Activated CD4-positive, alpha-beta T cell treated with anti-CD3 and anti-CD28 coated beads, Interleukin-2, amount 50 U/mL, for 4 hours (primary cell): ENCODE measurements at places on chromosomes 7 and 10.

- no peak for DNase-seq
Observed at GRCh38 chr10:89114846-89115625, 92.1 kb downstream of the CH25H start.

DNA sequence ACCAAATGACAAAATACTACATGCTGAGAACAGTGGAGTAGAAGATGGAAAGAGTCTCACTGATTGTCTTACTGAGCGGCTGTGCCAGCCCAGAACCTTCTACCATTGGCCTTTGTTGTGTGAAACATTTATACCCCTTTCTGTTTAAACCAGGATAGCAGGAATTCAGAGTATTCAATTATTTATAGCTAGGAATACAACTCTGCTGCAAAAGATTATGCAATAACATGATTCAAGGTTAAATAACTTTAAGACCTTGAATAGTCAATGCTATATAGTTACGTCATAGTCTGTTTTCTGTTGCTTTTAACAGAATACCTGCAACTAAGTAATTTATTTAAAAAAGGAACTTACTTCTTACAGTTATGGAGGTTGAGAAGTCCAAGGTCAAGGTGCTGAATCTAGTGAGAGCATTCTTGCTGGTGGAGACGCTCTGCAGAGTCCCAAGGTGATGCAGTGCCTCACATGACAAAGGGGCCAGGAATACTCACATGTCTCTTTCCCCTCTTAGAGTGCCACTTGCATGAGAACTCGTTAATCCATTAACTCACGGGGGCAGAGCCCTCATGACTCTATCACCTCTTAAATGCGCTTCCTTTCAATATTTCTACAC is 371.8 kb downstream of the MDFIC start:
- no peak for DNase-seq

- DNase-seq: no peak
Observed at GRCh38 chr10:15763006-15763405, 43.3 kb upstream of the ITGA8 start.

- no peak for DNase-seq
Observed at GRCh38 chr7:117047496-117047895, 94.2 kb downstream of the ST7 start.

- DNase-seq: no peak
Observed at GRCh38 chr10:77428691-77429395, 208.8 kb downstream of the KCNMA1 start.

DNA sequence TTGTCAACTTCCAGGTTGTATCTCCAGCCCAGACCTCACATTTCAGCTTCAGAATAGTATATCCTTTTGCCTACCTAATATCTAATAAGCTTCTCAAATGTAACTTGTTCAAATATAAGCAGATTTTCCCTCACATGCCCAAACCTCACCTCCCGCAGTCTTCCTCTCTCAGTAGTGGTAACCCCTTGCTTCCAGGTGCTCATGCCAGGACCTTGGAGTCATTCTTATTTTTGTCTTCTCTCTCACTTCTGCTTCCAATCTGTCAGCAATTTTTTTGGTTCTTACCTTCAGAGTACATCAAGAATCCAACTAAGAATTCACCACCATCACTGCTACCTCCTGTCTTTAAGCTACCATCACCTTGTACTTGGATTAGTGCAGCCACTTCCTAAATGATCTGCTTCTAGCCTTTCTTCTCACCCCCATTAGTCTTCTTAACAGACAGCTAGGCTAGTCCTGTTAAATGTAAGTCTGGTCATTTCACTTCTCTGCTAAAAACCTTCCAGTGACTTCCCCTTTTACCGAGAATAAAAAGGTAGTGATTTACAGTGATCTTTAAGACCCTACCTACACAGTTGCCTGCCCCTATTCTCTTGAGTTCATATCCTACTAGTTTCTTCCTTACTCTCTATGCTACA is 14.0 kb downstream of the ANKIB1 start:
- no peak for DNase-seq

DNA sequence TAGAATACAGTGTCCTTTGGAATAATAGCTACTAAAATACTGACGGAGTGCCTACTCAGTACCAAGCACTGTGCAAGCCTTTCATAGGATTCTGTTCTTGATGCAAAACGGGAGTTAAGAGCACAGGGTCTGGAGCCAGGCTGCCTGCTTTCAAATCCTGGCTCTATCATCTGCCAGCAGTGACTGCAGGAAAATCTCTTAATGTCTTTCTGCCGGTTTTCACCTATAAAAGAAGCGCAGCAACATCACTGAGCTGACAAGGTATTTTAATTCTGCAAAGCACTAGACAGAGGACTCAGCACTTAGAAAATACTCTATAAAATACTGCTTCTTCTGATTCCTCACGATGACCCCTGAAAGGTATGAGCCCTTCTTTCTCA is 659 bp downstream of the FIGNL1 start:
- no peak for DNase-seq

GRCh38 chr10:122495406-122496340 is 34.3 kb downstream of the HTRA1 start:
- DNase-seq: no peak

- DNase-seq: no peak
Observed at GRCh38 chr7:134820295-134820694, 40.9 kb downstream of the CALD1 start.

- no peak for DNase-seq
Observed at GRCh38 chr7:7190142-7190541, 7.8 kb downstream of the C1GALT1 start.

DNA sequence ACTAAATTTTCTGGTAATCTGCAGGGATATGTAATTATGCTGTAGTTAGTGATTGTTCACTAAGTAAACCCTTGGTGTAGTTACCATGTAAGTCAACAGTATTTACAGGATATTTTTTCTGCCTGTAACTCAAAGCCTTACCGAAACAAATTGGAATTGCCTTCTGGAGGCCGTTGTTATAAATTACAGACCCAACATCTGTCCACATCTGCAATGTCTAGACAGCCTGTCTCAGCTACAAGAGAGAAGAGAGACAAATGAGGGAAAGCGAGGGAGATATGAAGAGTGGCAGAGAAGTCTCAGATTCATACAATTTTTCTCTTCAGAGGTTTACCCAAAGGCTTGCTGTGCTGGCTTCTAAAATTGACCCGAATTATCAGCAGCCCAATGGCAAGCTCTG is 23.7 kb upstream of the BTRC start:
- DNase-seq: no peak

GRCh38 chr7:101368422-101369165 is 5.9 kb downstream of the COL26A1 start:
- DNase-seq: no peak

DNA sequence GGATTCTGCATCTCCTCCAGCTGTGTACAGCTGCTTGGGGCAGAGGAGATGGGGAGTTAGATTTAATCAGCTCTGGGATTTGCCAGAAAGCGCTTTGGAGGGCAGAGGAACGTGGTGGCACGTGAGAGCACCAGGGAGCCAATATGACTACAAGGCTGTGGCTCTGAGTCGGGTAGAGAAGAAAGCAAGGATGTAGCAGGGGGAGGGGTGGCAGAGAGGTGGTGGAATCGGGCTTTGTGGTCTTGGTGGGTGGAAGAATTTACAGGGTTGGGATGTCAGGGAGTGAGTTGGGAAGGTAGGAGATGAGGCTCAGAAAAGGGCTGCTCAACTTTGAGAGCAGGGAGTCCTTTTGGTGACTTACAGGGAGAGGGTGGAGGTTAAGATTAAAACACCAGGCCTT is 113.6 kb downstream of the CCNY start:
- DNase-seq: no peak

GRCh38 chr7:33669251-33669670 is 236.1 kb upstream of the BMPER start:
- DNase-seq: no peak

DNA sequence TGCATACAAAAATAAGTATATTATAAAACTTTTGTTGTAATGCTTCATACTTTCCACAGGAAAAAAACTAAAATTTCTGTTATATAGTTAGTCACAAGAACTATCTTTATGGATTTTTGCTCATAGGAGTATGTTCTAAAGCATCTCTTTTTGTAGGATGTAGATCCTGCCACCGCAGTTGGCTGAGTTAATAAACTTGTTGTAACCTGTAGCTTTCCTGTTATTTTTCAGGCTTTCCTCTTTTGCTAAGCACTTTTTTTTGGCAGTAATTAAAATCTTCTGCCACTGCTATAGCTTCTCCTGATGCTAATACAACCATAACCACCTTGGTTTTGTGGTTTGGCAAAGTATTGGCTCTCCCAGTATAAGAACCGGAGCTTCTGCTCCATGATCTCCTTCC is 60.3 kb downstream of the WNT2 start:
- no peak for DNase-seq

DNA sequence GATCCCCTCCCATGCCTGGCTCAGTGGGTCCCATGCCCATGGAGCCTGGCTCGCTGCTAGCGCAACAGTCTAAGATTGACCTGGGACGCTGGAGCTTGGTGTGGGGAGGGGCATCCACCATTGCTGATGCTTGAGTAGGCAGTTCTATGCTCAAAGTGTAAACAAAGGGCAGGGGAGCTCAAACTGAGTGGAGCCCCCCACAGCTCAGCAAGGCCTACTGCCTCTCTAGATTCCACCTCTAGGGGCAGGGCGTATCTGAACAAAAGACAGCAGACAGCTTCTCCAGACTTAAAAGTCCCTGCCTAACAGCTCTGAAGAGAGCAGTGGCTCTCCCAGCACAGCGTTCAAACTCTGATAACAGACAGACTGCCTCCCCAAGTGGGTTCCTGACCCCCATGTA is 31.2 kb upstream of the FFAR4 start:
- no peak for DNase-seq

DNA sequence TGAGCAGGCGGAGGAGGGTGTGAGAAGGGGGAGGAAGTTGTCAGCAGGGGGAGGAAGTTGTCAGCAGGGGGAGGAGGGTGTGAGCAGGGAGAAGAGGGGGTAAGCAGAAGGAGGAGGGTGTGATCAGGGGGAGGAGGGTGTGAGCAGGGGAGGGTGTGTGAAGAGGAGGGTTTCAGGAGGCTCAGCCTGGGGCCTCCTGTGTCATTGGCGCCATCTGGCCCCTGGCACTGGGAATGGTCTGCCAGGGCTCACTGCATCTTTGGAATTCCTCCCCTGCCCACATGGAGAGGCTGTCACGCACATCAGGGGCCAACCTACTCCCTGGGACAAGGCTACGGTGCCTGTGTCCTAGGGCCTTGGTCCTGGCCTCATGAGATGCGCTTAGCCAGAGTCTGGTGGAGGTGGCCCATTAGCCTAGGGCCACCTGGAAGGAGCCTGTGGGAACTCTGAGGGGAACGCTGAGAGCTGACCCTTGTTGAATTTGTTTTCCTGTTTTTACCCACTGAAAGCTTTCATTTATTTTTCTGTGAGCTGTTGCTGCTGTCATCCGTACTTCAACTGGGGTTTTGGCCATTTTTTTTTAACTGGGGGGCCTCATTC is 18.0 kb downstream of the CAMK2B start:
- no peak for DNase-seq

GRCh38 chr10:114975091-114975490 is 37.1 kb downstream of the TRUB1 start:
- no peak for DNase-seq

GRCh38 chr7:141200191-141201108 is 126.6 kb downstream of the TMEM178B start:
- no peak for DNase-seq

DNA sequence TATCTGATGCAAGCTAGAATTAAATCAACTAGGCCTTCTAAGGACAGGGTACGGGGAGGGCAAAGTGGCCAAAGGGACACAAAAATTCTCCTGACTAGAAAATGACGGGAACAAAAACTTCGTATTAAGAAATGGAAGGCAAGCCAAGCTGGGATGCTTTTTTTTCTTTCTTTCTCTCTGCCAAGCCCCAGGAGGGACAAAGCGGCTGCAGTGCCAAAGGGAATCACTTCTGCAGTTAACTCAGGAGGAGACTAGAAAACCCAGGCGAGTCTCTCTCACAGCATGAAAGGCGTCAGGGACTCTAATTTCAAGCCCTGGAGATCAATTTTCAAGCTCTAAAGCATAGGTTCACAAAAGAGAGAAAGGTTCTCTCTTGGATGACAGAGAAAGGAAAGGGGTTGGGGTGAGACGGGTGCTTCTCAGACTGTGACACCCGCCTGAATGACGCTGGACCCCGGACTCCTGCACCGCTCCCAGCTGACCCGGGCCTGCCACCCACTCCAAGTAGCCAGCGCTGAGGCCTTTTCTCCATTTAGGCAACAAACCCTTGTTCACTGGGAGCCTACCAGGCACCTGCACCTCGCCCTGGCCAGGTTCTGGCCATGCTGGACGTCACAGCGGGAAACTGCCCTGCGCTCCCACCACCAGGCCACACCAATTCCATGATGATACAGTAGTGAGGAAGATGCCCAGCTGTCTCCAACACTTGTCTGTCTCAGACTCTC is 56.5 kb downstream of the KIAA1549 start:
- no peak for DNase-seq

DNA sequence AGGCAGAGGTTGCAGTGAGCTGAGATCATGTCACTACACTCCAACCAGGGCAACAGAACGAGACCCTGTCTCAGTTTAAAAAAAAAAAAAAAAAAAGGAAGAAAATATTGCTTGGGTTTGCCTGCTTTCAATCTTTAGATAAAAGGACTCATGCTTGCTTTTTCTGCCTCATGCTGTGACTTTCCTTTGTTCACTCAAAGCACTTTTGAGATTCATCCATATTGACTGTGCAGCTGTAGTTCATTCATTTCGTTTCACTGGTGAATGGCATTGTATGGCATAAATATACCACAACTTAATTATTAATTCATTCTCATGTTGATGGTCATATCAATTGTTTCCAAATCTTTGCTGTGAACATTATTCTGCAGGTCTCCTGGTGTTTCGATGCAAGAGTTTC is 97.6 kb upstream of the NFE2L3 start:
- no peak for DNase-seq

- no peak for DNase-seq
Observed at GRCh38 chr7:37488163-37488764, 39.6 kb upstream of the ELMO1 start.

DNA sequence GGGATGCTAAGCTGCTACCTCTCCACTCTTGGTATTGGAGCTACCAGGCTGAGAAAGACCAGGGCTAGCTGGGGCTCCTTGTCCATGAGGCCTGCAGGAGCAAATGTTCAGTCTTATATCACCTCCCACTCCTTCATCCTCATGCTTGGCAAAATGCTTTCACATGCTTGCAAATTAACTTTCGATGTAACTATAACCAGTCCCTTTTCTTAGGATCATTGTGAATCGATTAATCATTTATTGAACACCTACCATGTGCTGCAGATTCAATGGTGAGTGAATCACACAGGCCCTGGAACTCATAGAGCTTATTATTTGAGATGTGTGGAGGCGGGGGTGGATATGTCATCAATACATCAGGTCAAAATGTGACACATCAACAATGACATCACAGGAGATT is 138.6 kb downstream of the EMX2 start:
- DNase-seq: no peak
